AG09319 (cell line): ENCODE measurements at places on chromosomes 5 and 9.

- no peak for DNase-seq
These were observed 1.9 kb upstream of the IL13 start for GRCh38 chr5:132655821-132656773.

DNA sequence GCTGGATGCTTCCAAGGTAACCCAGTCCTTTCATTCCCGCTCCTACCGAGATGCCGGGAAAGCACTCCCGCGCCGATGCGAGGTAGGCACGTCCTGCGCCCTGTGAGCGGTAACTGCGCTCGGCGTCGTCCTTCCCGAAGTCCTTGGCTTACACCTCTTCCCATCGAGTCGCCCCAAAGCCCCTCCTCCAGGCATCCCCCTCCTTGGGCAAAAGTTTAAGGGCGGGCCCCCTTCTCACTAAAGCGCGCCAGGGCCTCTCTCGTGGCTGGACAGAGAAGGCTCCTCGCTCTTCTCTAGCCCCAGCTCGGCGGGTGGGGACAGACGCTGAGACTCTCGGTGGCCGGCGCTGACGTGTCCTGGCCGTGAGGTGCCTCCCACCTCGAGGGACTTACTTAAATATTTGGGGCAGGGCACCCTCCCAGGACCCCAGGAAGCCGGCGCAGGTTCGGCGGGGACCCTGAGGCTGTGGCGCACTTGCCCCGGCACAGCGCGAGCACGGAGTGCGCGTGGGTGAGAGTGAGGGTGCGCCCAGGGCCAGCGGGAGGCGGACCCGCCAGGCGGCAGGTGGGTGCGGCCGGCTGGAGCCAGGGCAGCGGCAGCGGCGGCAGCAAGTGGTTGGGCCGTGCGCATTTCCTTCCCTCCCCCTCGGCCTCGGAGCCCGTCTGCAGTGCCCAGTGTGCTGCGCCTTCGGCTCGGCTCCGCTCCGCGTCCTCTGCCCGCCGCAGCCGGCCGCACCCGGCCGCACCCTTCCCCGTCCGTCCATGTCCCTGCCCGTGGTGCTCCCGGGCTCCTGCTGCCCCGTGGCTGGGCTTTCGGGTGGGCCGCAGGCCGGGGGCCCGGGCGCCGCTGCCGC is at the start of gene ENTREP1:
ENTREP1 (plus strand) TSS at position 667 of the 853 bp plus-strand sequence; CDS start at position 762, 95 bp downstream.
- DNase-seq: no peak

DNA sequence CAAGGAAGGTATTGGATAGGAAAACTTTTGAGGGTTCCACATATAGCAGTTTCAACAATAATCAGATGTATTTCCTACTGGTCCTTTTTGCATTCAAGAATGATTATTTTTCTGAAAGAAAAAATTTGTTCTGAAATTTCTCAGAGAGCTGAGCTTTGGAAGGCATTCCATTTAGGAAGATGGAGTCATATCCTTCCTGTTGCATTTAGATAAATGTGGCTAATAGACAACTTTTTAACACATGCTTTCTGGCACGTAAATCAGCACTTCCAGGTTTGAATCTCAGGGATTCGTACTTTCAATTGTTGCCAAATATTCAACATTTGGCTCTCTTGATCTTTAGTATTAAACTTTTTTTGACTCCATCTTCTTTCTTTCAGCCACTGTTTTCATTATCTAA is 24.8 kb upstream of the TLR4 start:
- no peak for DNase-seq

DNA sequence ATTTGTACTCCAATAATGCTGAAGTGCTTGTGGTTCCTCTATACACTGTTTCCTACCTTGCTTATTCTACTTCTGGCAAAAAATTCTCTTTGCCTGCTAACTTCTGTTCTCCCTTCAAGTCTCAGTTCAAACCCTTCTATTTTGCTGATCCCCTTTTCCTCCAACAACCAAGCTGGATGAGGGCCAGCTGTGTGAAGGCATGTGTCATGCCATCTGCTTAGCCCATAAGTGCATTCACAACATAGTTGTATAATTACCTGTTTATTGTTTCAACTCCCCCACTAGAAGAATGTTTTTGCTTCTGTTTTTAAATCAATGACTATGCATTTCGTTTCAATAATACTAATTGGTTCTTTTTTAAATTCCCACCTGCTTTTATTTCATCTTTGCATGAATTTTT is 1951.4 kb upstream of the WWC1 start:
- DNase-seq: no peak

DNA sequence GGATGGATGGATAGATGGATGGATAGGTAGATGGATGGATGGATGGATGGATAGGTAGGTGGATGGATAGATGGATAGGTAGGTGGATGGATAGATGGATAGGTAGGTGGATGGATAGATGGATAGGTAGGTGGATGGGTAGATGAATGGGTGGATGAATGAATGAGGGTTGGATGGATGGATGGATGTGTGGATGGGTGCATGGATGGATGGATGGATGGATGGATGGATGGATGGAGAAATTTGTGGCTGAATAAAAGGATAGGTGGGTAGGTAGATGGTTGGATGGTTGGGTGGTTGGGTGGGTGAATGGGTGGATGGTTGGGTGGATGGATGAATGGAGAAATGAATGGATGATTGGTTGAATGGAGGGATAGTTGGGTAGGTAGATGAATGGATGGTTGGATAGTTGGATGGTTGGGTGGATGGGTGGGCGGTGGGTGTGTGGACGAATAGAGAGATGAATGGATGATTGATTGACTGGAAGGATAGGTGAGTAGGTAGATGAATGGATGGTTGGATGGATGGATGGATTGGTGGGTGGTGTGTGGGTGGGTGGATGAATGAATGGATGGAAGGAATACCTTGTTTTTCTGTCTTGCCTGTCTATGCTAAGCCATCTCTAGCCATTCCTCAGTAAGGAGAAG is 71.0 kb upstream of the ASS1 start:
- no peak for DNase-seq

DNA sequence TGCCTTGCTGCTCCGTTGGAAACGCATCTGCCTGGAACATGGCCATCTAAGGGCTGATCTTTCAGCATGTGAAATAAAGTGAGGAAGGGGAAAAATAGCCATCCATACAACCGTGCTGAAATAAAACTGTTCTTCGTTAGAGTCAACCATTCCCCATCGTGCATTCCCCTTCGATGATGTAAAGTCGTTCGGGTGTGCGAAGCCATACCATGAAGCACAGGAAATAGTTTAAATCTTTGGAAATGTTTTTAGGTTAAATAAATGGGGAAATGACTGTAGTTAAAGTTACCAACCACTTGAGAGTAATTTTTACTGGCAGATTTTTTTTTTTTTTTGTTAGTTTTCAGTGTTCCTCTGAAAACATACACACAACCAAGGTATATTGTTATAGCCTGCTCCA is 302.5 kb downstream of the SH3GL2 start:
- DNase-seq: no peak

DNA sequence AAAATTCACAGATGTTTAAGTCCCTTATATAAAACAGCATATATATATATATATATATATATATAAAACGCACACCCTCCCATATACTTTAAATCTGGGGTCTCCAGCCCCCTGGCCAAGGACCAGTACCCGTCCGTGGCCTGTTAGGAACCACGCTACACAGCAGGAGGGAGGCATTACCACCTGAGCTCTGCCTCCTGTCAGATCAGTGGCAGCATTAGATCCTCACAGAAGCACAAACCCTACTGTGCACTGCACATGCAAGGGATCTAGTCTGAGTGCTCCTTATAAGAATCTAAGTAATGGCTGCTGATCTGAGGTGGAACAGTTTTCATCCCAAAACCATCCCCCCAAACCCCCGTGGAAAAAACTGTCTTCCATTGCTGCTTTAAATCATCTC is 9.0 kb downstream of the PSIP1 start:
- no peak for DNase-seq

DNA sequence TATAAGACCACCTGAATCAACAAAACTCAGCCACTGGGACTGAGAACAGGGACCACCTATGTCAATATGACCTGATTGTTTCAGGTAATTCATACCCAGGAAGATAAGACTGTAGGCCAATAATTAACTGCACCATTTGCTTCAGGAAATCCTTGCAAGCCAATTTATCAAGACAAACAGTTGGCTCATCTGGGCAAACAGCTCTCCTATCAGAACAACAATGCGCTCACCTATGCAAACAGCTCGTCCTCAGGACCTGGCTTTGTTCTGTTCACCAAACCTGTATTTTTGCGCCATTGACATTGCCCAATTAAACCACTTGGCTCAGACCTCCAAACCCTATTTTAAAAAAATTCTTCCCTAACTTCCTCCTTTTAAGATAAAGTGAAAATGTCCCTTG is 92.3 kb upstream of the MARCHF11 start:
- DNase-seq: no peak

- DNase-seq: no peak
These were observed 91.3 kb downstream of the COMMD10 start for GRCh38 chr5:116176121-116176520.

- DNase-seq: no peak
These were observed 4.2 kb upstream of the NINJ1 start for GRCh38 chr9:93138171-93138764.

DNA sequence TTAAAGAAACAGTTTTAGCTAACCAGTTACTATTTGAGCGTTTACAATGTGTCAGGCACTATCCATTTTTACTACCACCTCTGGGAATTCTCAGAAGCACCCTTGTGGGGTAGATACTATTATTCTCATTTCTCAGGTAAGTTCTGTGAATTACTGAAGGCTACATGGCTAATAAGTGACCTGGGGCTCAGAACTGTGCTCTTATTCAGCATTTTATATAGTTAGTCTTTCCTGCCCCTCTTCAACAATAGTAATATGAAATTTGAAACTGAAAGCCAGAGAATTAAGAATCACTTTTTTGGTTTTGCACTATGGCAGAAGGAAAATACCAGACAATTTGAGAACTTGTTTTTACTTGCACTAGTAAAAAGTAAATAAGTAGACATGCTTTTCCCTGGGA is 11.8 kb downstream of the ELL2 start:
- no peak for DNase-seq

DNA sequence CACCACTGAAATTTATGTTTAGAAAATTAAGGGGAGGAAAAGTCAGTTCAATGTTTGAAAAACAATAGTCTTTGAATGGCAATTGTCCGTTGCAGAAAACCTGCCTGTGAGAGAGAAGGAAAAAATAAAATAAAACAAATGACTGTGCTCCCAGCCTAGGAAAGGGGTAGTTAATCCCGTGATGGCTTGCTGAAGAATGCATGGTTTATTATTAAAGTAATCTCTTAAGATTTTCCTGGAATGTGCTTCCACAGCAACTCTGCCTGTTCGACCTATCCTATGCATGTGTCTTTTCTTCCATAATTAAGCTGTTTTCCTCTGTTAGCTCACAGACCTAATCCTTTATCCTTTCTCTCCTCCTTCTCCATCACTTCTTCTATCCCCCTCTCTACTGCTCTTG is 2.4 kb upstream of the DAB2 start:
- no peak for DNase-seq

DNA sequence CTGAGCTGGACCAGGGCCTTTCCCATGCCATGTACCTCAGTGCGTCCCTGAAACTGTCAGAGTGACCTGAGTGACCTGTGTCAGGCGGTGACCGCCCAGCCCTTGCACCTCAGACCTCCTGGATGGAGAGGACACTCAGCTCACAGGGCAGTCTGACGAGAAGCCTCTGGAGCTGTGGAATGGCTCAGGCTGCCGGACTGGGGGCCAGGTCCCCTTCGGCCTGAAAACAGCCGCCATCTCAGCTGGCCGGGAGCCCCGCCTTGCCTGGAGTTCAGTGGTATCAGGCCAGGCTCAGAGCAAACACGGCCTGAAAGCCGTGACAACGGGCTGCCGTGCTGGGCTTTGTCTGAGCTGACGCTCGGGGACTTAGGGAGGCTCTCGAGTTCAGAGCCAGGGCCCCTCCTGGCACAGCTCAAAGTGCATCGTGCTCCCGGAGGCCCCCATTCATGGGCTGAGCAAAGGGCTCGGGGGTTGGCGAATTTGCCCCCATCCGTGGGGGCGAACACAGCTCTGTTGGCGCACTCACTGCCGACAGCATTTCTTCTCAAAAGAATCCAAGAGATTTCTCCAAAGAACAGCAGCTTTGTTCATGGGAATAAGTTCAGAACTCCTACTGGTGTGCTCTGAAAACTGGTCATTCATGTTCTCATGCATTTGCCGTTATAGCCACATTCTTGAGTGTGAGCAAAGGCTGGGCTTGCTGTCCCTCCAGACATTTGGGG is 8.4 kb upstream of the SLC9A3 start:
- no peak for DNase-seq

DNA sequence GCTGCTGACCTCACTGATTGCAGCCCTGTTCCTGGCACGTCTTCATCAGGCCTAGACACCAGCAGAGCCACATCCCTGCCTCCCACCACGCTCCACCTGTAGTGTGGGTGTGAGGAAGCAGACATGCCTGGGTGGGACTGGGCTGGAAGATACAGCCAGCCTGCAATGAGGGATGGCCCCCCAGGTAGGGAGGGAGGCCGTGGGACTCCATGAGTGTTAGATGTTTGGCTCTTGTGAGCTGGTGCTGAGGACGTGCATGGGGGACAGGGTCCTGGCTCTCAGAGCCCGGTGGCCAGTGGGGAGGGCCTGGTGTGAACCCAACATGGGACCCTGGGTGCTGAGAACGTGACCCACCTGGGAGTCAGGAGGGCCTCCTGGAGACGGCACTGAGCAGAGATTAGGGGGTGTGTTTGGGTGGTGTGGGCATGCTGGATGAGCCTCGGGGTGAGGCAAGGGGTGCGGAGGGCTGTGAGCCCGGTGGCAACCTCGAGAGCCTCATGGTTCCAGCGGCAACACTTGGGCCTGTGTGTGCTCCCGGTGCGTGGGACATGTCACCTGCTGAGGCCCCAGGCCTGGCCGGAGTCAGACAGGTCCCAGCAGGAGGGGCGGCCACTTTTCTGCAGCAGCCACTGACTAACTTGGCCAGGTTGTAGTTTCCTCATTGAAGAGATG is 87.6 kb downstream of the PHF2 start:
- no peak for DNase-seq

DNA sequence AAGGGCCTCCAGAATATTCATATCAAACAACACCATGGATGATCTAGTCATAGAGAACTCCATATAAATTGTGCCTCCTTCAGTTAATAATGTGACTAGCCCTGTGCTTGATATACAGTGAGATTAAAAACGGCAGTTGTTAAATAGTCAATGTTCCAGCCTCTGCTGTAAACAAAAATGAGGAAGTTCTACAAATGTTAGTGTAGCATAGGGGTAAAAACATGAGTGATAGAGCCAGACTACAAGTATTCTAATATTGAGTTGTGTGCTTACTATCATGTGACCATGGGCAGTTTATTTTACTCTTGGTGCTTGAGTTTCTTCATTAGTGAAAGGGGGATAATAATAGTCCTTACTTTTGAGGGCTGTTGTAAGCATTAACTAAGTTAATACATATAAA is 43.3 kb upstream of the SLCO6A1 start:
- DNase-seq: no peak

DNA sequence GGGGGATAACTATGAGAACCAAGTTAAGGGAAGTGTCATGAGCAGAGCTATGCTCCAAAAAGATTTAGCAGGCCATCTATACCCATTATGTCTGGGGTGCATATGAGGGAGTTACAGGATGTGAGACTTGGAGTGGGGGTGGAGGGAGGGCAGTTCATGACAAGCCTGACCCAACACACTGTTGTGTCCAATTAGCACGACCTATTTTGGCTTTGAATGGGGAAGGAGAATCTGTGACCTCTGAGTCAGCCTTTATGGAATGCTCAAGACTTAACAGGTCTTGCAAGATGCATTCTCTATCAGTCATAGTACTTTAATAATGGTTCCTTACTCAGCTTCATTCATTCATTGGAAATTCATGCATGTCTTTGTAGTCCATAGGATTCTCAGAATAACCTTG is 71.7 kb downstream of the GRIA1 start:
- DNase-seq: no peak
